Vagina (tissue), 2 donors: ENCODE measurements at places on chromosomes 3 and 15.

- DNase-seq, result no peak
- no peak overlapping the region for H3K27ac ChIP-seq
- H3K4me1 ChIP-seq, result no peaks in the 10 kb centered on the region
- no peak overlapping the region for H3K4me3 ChIP-seq
- no peaks in the 10 kb centered on the region for H3K27me3 ChIP-seq
- no peaks in the 10 kb centered on the region for H3K36me3 ChIP-seq
Measured at GRCh38 chr15:82165948-82166376, 96.6 kb downstream of the EFL1 start.

DNA sequence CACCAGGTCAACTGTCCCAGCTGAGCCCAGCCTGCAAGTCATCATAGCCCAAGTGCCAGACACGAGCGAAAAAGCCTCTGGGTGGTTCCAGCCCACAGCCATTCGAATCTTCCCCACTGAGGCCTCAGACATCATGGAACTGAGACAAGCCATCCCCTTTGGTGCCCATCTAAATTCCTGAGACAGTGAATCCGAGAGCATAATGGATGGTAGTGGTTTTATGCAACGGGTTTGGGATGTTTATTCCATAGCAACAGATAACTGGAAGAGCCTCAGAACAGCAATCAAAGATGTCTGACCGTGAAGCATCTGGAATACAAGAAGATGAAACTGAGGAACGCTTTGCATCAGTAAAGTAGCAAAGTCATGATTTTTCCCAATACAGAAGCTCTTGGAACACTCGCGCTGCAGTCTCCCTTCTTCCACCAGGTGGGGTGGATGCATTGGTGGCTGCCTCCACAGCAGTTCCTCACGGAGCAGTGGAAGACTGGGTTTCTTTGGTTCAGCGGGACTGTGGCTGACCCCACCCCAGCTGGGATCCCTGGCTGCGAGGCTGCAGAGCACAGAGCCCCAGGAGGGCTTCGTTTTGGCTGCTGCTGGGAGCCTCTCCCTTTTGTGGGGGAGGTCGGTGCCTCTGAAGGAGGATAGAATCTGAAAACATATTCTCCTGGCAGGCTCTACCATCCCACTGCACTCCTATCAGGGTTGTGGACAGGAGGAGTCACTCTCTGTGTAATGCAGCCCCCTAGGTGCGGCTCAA, 26.4 kb upstream of the PDE8A start:
- H3K4me3 ChIP-seq, result peak overlapping the region; percentile 20
- no peak for DNase-seq
- H3K27me3 ChIP-seq, result no peaks in the 10 kb centered on the region
- H3K36me3 ChIP-seq, result no peaks in the 10 kb centered on the region
- peaks cover 11% of the 10 kb centered on the region for H3K4me1 ChIP-seq

DNA sequence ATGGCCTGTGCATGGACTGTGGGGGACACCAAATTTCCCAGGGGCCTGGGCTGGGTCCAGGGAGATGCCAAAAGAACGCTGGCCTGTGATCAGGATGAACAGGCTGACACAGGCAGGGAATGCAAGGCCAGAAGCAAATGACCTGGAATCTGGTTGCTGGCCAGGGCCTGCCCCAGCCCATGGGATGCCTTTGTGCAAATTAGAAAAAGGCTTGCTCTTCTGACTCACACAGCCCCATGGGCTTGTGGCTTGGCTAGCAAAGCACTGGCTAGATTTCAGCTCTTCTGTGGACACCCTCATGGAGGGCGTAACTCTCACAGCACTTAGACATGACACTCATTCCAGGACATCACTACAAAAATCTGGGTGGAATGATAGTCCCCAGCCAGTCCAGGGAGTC, 356.0 kb downstream of the SHQ1 start:
- H3K4me3 ChIP-seq, result no peak overlapping the region
- no peaks in the 10 kb centered on the region for H3K27me3 ChIP-seq
- H3K36me3 ChIP-seq, result no peaks in the 10 kb centered on the region
- DNase-seq, result no peak
- H3K27ac ChIP-seq, result peak overlapping the region; percentile 33

GRCh38 chr3:43689766-43690399, 855 bp upstream of the ABHD5 start:
- peaks cover 28% of the 10 kb centered on the region for H3K4me1 ChIP-seq
- peak overlapping the region; percentile 54 for H3K4me3 ChIP-seq
- H3K27me3 ChIP-seq, result no peaks in the 10 kb centered on the region
- peak overlapping the region; percentile 94 for H3K27ac ChIP-seq

GRCh38 chr3:193620057-193620456, 27.0 kb downstream of the OPA1 start:
- no peaks in the 10 kb centered on the region for H3K4me1 ChIP-seq
- no peak overlapping the region for H3K27ac ChIP-seq
- no peak for DNase-seq
- H3K4me3 ChIP-seq, result no peak overlapping the region
- no peaks in the 10 kb centered on the region for H3K36me3 ChIP-seq

DNA sequence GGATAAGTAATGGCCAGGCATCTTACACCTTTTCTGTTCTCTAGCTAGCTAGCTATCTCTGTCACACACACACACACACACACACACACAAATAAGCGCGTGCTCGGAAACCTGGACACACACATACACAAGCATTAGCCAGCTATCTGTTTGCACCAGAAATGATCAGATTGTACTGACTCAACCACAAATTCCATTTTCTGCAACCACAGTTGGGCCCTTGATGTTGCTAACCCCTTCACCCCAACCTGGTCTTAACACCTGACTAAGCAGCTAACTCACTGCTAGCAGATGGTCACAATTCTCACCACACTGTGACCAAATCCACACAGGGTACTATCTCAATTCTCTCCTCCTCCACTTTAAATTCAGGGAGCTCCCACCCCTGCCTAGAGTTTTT, 183.0 kb upstream of the THBS1 start:
- H3K4me3 ChIP-seq, result no peak overlapping the region
- no peak for DNase-seq
- H3K36me3 ChIP-seq, result no peaks in the 10 kb centered on the region
- H3K27me3 ChIP-seq, result no peaks in the 10 kb centered on the region
- no peak overlapping the region for H3K27ac ChIP-seq
- no peaks in the 10 kb centered on the region for H3K4me1 ChIP-seq

GRCh38 chr3:134879990-134880389, 84.9 kb downstream of the EPHB1 start:
- no peaks in the 10 kb centered on the region for H3K27me3 ChIP-seq
- no peak for DNase-seq
- no peaks in the 10 kb centered on the region for H3K36me3 ChIP-seq
- H3K4me3 ChIP-seq, result no peak overlapping the region

DNA sequence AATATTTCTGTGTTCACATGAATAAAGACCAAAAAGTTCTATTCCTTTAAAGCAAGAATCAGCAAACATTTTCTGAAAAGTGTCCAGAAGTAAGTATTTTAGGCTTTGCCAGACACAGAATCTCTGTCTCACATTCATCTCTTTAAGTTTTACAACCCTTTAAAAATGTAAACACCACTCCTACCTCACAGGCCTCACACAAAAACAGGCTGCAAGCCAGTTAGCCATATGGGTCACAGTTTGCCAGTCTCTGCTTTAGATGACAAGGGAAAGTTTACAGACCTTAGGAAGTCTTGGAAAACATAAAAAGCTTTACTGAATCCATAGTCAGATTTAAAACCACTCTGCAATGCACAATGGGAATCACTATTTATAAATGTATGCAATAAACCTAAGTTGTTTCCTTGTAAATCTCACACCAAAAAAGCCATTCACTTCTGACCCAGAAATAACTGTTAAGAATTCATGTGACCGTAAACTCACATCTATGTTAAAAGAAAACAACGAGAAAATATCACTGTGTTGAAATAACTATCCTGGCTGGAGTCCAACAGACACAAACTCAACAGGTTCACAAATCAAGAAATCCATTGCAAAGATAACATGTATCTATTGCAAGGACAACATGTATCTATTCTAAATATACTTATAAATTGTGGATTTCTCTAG, 308.2 kb downstream of the ULK4 start:
- H3K4me1 ChIP-seq, result peaks cover 7% of the 10 kb centered on the region
- H3K4me3 ChIP-seq, result no peak overlapping the region
- no peaks in the 10 kb centered on the region for H3K36me3 ChIP-seq
